Right atrium auricular region (tissue), 2 donors: ENCODE measurements at places on chromosomes 1 and 21. TPM values are rescaled to one million over a fixed set of nuclear protein-coding genes. Genes with fewer than 3 reads are reported as not detected.

- no peak for DNase-seq
Observed at GRCh38 chr1:235416662-235417049, 49.4 kb downstream of the TBCE start.

- no peak for DNase-seq
Observed at GRCh38 chr1:62126579-62127290, 67.9 kb upstream of the L1TD1 start.

DNA sequence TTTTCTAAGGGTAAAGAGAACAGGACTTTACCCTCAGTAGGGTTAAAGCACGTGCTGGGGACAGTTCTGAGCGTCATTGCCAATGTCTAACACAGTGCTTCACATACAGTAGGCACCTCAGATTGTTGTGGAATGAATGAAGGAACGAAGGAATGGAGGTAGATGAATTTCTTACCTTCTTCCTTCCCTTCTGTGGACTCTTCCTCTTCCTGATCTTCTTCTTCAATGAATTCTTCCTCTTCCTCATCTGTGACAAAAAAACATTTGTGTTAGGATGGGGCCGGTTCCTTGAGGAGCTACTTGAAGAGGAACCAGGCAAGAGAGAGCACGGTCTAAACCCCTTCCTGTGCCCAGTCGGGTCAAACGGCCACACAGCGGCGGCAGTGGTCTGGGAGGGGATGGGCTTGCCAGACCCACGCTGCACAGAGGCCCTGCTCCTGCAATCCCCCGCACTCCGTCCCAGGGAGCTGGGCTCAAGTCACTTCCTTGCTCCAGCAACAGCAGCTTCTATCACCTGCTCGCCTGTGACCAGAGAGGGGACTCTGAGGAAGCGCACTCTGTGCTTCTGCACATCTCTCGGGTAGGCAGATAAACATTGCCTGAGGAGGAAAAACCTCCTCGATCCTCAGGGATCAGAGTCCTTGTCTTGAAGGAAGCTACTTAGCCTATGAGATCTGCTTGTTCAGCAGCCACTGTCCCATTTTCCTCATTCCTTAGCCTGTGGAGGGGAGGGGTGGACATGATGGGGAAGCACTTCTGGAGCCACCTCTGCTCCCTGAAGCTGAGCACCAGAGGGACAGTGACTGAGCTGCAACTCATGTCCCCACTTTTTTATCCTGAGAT lies 8.0 kb upstream of the SLC30A2 start:
- DNase-seq, result no peak

The LDLRAD1 gene
- total RNA-seq, result not detected

The KLHDC9 gene
- 7.8 TPM for total RNA-seq

The KRTAP6-1 gene
- not detected for total RNA-seq

GRCh38 chr1:67355745-67356424 lies 48.2 kb downstream of the IL12RB2 start:
- no peak for DNase-seq

DNA sequence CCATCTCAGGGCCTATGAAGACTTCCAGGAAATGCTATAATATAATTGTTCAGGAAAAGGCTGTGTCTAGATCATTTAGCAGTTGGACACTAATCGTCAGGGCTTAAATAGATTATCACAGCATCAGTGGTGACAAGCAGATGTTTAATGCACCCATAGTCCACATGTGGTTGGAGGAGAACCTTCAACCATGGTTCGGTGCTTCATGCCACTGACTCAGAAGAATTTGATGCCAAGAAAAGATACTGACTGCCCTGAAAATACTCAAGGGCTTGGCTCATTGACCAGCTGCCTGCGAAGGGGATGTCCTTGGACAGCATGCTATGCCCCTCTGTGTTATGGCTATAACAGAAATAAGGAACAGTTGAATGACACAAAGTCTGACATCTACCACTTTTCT lies 175.7 kb downstream of the HHIPL2 start:
- no peak for DNase-seq

The SYCP1 gene
- not detected for total RNA-seq

DNA sequence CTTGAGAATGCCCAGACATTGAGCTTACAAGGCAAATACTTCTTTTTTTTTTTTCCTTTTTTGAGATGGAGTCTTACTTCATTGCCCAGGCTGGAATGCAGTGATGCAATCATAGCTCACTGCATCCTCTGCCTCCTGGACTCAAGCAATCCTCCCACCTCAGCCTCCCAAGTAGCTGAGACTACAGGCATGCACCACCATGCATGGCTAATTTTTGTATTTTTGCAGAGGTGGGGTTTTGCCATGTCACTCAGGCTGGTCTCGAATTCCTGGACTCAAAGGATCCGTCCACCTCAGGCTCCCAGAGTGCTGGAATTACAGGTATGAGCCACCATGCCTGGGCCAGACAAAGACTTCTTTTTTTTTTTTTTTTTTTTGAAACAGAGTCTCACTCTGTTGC lies 79.1 kb downstream of the NUP210L start:
- no peak for DNase-seq

GRCh38 chr1:177211231-177211630 lies 40.5 kb downstream of the BRINP2 start:
- DNase-seq, result no peak
